ENCODE measurements at places on chromosomes 6 and 20.
A peak's percentile ranks its signal among the peaks of the same experiment; 100 is the strongest.

DNA sequence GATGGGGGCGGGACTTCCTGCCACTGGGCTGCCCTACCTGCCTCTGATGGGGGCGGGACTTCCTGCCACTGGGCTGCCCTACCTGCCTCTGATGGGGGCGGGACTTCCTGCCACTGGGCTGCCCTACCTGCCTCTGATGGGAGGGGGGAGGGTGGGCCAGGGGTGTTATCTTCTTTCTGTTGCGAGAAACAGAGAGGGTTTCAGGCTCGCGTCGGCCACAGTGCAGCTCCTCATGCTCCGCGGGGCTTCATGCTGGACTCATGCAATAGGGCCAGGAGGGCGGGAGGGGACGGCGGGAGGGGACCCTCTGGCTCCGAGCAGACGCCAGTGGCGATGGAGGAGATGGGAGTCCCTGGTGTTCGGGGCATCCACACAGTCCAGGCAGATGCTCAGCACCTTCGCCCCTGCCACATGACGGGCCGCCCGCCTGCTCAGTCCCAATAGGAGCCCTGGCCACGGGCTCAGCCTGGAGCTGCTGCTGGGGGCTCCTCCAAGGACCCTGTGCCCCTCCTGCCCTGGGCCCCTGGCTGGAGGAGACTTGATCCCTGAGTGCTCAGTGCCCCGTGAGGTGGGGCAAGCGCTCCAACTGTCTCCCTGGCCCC lies 48.8 kb upstream of the CHRNA4 start:
- DNase-seq: no peak

DNA sequence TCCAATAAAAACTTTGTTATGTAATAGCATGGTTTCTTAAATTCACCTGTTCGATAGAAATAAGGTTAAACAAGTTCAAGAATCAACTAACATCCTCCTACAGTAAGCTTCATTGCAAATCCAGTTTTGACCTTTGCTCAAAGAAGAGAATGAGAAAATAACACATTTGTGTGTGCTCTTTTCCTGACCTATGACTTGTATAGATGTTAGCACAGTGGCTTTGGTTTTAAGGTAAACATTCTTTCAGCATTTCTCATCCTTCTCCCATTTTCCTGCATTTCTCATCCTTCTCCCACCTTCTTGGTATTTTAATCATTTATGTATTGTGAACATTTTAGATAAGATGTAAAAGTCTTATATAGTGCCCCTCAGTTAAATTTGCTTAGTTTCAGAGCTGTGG lies 73.9 kb downstream of the PLCB1 start:
- no peak for DNase-seq

DNA sequence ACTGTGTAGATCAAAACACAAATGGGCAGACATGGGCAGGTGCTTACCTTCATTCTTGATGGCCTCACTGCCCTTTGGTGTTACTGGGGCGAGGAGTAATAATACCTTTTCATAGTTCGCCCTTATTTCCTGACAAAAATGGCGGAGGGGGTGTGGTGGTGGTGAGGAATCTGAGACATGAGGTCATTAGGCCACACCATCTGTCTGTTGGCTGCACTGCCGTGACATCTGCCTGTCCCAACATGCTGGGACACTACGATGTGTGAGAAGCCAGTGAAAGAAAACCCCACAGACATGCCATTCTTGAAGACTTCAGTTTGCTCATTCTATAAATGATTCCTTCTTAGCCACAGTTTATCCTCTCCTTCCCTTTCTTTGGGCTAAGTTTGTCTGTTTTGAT lies 13.4 kb upstream of the MAPRE1 start:
- DNase-seq: no peak

DNA sequence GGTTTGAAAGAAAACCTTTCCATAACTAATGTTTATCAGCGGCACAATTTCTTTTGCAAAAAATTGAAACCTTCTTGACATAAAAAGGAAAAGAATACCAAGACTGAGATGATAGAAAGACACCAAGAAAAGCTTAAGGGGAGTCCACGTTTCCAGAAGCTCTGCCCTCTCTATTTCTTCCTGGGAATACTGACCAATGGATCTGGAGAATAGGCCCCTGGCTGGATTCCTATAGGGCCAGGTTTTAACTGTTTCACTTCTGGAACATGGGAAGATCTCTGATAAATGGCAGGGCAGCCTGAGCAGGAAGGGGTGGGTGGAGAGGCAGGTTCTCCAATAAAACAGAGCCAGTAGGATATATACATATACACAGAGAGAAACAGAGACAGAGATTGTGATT lies 413.4 kb upstream of the JARID2 start:
- DNase-seq: no peak

DNA sequence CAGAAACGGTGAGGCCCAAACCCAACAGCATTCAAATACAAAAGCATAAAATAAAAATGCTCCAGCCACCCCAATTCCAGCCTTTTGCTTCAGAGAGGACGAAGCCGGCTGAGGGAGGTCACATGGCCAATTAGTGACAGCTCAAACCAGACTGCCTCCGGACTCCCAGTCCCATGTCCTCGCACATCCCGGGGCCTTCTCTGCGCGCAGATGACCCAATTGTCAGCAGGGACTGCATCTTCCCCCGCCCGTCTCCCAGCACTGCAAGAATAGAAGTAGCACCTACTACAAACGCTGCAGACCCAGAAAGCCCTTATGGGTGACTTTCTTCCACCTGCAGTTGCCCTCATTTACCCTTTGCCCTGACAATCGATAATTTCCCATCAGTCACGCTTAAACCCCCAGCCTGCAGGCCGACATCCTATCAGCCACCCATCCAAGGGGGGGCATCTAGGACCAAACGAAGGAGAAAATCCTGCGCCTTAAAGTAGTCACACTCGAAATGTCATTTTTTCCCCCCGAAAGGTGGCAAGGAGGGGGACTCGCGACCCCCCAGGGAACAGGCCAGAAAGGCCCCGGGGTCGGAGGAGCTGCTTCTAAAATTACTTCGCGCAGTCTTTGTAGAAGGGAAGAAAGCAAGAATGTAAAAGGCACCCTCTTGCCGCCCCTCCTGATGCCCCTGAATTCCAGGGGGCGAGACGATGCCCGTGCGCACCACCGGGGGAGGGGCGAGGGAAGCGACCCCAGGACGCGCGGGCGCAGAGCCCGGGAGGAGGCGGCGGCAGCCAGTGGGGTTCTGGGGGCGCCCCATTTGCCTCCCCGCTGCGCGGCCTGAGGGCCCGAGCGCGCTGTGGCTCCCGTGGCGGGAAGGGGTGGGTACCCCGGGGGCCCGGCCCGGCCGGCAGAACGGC lies 792 bp downstream of the SLC23A2 start:
- peak; percentile 79 for DNase-seq

DNA sequence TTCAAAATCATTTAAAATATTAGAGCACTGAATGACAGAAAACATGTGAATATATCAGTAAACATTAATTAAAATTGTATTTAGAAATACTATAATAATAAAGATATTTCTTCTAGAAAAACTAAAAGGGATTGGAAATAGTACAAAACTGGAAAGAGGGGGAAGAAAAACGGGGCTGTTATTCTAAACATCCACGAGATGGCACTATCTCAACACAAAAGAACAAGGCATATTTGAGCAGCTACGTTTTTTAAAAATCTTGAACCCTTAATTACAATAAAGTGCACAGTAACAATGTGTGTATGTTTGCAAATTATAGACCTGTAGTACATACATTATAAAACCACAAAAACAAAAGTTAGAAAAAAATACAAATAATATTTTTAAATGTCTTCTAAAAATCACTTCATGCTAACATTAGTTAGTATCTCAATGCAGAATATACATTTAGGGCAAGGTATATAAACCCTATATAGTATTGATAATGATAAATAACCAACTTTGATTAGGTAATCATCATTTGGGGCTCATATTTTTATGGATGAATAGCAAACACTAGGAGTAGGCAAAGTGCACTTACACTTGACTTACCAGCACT lies 42.5 kb upstream of the PNISR start:
- peak; percentile 23 for DNase-seq

DNA sequence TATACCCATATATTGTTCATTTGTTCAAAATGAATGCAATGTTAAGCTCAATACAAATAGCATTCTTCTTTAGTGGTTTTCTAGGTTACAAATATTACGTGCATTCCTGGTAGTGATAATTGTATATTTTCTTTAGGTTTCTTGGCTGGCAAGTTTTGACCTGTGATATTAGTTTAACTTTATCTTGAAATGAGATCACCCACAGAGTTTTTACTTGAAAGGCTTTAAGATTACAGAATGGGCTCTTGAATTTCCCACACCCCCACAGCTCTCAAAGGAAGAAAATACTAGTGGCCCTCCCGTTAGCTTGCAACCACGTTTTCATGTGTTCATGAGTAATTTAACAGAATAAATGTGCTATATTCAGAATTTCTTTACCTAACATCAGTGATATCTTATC lies 1315.5 kb upstream of the GJE1 start:
- DNase-seq: no peak

GRCh38 chr6:158536891-158537798 lies 22.7 kb upstream of the TMEM181 start:
- DNase-seq: no peak

DNA sequence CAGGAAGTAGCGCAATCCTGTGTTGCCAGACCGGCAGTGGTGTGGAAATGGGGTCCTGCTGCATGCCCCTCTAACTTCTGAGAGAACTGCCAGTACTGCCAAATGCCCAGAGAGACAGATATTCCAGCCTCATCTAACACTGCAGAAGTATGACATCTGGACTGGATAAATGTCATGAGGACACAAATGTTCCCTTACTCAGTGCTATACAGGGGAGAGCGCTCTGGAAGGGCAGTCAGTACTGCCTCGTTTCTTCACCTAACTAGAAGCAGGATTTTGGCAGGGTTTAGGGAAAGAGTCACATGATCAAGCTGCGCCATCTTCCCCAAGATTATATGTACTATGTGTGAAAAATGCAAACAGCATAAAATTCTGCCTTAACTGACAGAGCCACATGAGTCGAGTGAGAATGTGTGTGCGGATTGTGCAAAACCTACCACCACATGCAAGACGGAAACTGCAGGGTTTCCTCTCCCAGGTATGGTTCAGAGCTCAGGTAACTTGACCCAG lies 59.7 kb downstream of the B4GALT5 start:
- DNase-seq: no peak

- no peak for DNase-seq
Measured at GRCh38 chr6:147287869-147288271, 83.7 kb downstream of the STXBP5 start.

GRCh38 chr6:20415712-20416454 lies 14.2 kb downstream of the E2F3 start:
- no peak for DNase-seq

DNA sequence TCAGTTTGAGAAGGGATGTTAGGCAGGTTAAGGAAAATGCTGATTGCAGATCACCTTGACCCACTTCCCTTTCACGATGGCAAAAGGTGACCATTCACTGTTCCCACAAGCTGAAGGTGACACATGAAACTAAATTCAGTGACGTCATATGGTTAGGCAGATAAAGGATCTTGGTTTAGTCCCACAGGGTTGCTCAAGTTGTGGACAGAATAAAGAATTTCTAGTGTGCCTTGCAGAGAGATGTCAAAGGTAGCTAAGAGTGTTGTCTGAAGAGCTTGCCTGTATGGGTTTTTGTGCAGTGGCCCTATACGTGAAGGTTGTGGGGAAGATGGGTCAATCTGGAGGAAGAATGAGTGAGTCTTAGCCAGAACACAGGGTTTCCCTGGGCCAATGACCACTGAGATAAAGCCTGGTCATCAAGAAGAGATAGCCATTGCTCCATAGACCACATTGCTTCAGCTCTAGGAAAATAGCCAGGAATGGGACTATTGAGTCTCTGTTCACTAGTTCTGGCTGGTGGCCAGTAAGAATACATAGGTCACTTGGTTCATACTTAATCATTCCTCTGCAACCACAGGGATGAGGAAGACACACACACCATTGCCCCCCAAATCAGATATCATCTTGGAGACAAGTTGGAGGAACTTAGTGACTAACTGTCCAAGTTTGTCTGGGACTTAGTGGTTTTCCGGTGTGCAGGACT lies 148.5 kb upstream of the ATXN1 start:
- no peak for DNase-seq

DNA sequence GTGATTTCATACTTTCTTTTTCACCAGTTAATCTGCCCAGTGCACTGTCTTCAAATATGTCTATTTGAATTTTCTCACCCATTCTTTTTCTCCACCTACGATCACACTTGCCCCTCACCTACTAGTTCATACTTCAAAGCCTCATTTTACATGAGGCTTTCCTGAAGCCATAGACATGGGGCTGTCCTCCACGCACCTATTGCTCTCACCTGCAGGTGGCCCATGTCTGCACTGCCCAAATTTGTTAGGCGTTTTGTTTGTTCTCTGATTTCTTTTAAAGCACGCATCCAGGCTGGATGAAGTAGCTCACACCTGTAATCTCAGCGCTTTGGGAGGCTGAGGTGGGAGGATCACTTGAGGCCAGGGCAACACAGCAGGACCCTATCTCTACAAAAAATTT lies 106.8 kb upstream of the RIPOR2 start:
- DNase-seq: no peak

DNA sequence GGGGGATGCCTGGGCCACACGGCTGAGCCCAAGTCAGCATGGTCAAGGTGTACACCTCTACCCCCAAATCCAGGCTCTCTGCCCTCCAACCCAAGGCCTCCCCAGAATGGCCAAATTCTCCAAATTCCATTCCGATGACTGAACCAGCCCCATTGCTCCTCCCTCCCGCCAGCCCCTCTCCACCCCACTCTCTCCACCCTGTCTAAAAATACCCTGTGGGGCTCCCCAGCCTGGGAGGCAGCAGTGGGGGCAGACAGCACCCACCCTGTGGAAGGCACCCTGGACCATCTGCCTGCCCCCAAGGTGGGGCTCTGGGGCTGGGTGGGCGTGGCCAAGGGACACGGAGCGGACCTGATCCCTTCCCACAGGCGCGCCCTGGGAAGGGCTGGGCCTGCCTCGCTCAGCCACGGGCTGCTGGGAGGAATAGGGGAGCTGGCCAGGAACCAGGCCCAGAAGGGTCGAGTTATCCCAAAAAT lies 11.4 kb downstream of the TEAD3 start:
- no peak for DNase-seq

DNA sequence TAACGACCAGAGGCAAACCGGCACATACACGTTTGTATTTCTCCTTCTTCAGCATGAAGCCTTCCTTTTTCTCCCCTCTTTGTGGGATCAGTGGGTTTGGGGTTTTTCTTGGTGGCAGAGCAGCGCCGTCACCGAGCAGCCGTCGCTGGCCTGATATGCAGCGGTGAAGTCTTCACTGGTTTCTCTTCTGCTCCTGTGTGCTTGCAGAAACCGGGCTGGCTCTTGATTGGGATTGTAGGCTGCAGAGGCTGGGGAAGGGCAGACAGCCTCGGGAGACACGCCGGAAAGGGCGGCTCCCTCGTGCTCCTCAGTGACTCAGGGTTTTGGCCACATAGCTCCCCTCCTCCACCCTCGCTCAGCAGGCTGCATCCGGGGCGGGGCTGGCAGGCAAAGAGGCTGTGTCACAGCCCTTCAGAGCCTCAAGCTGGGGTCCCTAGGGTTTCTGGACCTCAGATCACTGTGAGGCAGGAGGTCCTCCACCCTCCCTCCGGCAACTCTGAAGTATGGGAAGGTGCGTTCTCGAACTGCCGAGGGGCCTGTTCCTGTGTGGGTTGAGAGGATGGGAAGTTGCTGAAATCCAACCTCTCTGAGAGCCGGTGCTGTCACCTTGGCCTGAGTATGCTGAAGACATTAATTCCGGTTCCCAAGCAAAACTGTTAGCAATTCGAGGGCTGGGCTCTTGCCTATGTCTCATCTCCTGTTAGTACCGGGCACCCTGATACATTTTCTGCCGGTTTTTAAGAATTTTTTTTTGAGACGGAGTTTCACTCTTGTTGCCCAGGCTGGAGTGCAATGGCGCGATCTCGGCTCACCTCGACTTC lies 24.2 kb downstream of the NQO2 start:
- DNase-seq: peak; percentile 97

Measured in inflammatory macrophage (primary cell).